Stimulated activated CD8-positive, alpha-beta memory T cell treated with anti-CD3 and anti-CD28 coated beads, Interleukin-4, amount 100 ng/mL, for 48 hours (primary cell): ENCODE measurements at places on chromosomes 12 and 14.

GRCh38 chr14:77917491-77918201 lies 117.7 kb downstream of the ADCK1 start:
- DNase-seq, result no peak

DNA sequence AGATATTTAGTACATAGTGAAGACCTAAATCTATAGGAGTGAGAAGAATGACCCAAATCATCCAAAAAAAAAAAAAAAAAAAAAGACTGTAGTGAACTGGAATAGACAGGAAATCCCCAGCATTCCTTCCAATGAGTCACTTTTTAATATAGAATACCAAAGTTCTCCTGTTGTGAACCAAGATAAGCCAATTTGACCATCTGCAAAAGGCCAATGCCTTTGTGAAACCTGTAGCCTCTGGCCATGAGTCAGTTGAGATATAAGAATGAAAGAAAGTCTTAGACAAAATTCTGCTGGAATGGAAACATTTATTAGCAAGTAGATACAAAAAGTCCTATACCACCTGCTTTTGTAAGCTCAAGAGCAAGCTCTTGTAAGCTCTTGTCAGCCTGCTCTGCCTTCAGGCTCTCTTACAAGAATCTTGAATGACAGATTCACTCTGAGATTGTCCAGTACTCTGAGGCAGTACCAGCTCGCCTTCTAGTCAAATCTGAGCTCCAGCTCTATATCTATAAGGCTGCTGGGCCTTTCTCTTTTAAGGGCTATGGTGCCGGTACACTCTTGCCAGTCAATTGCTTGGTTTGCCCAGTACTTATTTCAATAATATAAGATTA lies 243.0 kb upstream of the TMTC1 start:
- DNase-seq, result no peak

DNA sequence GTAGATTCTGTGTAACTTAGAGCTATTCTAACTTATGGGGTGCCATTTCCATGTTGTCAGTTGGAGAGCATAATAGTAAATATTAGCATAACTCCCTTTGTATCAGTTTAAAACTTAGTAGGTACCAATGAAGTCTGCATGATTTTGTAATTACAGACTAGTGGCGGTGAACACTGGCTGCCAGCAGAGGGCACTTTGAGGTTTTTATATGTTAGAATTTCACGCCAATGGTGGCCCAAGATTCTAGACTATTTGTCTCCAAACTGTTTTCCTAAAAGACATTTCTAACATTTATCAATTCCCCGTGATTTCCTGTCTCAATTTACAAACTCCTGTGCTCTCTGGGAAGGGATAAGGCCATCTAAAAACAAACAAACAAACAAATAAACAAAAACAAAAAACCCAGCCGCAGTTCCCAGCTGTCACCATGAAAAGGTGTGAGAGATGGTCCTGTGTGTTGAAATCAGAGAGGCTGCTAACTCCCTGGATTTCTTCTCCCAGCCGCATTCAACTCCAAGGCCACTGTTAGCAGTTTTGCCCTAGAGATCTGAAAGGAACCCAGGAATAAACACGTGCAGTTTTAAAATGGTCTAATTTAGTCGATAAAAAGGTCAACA lies 57.6 kb downstream of the BRMS1L start:
- peak; percentile 37 for DNase-seq

DNA sequence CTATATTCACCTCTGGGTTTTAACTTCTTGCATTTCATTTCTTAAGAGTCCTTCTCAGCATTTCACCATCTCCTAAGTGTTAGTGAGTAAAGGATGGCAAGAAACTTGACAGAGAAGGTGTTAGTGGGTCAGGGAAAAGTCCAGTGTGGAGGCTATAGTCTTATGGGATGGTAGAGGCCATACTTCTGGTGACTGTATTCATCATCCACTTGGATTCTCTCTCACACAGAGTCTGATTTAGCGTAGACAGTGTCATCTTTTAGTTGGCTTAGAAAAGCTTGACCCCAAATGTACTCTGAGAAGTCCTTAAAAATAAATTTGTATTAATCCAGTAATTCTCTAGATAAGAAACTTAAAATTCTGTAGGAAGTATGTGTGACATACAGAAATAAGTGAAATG lies 232.4 kb upstream of the FBXO33 start:
- no peak for DNase-seq

- DNase-seq, result no peak
These were observed 113.4 kb downstream of the NT5DC3 start for GRCh38 chr12:103727638-103728037.

DNA sequence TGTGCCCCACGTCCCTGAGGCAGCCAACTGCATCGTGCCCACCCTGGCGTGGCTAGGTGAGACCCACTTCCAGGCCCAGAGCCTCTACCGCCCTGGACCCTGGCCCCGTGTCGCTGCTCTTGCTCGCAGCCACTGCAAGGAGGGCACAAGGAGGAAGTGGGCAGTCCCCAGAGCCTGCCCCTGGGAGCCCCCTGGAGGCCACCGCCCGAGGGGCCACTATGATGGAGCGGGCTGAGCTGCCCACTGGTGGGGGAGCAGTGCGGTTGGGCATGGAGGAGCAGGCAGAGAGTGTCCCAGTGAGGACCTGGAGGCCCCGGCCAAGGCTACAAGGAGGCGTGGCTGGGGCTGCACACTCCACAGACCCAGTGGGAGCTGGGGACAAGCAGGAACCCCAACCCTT lies 323.6 kb downstream of the PCNX1 start:
- no peak for DNase-seq

GRCh38 chr14:63624203-63624602 lies 17.5 kb downstream of the WDR89 start:
- DNase-seq, result no peak

DNA sequence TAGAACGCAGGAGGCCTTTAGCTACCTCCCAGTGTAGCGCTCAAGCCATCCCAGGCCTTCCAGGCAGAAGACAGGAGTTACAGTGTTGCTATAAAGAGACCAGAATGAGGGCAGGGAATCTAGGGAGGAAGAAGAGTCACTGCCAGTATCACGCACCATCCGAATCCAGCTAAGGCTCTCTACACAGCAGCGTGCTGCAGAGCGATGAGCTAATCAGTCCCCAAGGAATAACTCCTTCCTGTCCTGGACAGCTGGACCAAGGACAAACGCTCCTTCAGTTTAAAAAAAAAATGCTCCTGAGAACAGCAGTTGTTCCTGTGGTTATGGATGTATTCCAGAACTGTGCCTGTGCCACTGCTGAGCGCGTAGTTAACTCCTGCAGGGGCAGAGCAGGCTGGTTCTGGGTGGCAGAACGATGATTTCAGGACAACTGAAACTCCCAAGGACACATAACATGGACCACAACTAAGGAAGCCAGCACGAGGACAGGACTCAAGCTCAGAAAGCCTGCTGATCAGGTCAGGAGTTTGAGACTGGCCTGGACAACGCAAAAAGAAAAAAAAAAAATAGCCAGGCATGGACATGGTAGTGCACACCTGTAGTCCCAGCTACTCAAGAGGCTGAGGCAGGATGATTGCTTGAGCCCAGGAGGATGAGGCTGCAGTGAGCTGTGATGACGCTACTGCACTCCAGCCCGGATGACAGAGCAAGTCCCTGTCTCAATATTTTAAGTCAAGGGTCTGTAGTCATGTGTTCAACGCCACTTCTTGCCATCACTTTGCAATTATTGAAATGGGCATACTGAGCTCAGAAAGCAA lies 2.6 kb downstream of the IFFO1 start:
- no peak for DNase-seq
